Stimulated activated CD8-positive, alpha-beta memory T cell treated with anti-CD3 and anti-CD28 coated beads, Interleukin-4, amount 100 ng/mL, for 4 hours (primary cell): ENCODE measurements at places on chromosomes 1 and 21.

DNA sequence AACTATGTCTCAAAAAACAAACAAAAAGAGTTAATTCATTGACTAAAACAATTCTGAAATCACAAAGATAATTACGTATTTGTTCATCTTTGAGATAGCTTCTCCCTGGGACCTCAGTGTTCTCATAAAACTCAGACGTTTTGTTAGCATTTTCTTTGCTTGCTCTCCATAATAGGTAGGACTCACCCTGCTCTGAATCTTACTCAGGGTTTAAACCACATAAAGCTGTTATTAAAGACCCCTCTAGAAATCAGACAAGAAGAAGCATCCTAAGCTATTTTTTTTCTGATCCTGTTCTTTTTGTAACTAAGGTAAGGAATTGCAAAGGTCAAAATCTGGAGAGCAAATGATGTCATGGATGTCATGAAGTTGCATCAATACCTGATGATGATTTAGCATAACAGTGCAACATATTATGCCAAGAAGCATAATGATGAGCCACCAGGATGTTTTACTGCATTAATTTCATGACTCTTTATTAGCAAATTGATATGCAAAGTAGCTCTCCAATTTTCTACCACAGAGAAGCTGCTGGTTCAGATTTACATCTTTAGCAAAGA is 2.4 kb downstream of the FBXO42 start:
- no peak for DNase-seq

- no peak for DNase-seq
Measured at GRCh38 chr1:248852481-248853405, 6.1 kb downstream of the ZNF692 start.

DNA sequence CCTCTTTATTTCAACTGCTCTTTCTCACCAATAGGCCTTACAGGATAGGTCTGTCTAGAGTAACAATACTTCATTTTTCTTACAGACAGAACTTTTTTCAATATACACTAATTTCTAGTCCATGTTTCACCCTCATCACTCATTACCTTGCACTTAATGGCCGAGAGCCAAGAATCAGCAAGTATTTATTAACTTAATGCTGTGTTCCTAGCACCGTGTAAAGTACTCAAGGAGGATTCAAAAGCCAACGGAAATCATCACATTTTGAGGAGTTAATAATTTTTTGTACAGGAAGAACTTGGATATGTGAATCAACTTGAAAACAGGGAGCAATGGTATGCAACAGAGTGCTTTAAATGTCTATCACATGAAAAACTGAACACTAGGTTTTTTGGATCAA is 102.0 kb downstream of the PTPN14 start:
- no peak for DNase-seq

DNA sequence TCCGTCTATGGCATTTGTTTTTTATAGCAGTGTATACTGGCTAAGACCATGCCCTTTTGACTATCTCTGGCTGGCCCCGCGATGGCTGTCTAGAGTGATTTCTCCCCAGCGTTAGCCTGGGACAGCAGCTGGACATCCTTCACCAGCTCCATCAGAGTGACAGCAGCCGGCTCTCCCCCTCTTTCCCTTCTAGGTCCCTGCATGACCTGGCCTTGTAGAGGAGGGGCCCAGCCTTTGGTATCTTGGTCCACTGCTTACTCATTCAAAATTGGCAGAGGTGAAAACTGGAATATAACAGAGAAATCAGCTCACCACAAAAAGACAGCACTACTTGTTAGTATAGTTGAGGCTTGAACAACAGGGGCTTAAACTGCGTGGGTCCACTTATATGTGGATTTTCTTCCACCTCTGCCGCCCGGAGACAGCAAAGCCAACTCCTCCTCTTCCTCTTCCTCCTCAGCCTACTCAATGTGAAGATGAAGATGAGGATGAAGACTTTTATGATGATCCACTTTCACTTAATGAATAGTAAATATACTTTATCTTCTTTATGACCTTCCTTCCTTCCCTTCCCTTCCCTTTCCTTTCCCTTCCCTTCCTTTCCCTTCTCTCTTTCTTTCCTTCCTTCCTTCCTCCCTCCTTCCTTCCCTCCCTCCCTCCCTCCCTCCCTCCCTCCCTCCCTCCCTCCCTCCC is 29.4 kb upstream of the B3GALNT2 start:
- no peak for DNase-seq

GRCh38 chr1:116902723-116903383 is 6.9 kb upstream of the PTGFRN start:
- DNase-seq, result no peak

GRCh38 chr1:19644681-19645410 is 735 bp downstream of the NBL1 start:
- DNase-seq, result no peak

GRCh38 chr1:166839600-166840308 is 479 bp downstream of the POGK start:
- DNase-seq, result no peak

- no peak for DNase-seq
Measured at GRCh38 chr1:57361516-57361915, 62.3 kb downstream of the DAB1 start.
